Inflammatory macrophage treated with lipopolysaccharide for 1 hour (primary cell): ENCODE measurements at places on chromosomes 4 and X.

DNA sequence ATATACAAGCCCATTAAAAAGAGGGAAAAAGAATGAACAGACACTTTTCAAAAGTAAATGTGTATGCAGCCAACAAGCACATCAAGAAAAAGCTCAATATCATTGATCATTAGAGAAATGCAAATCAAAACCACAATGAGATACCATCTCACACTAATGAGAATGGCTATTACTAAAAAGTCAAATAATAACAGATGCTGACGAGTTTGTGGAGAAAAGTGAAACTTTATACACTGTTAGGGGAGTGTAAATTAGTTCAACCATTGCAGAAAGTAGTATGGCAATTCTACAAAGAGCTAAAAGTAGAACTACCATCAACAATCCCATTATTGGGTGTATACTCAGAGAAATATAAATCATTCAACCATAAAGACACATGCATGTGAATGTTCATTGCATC is 203.0 kb downstream of the ARAP2 start:
- no peak for DNase-seq

DNA sequence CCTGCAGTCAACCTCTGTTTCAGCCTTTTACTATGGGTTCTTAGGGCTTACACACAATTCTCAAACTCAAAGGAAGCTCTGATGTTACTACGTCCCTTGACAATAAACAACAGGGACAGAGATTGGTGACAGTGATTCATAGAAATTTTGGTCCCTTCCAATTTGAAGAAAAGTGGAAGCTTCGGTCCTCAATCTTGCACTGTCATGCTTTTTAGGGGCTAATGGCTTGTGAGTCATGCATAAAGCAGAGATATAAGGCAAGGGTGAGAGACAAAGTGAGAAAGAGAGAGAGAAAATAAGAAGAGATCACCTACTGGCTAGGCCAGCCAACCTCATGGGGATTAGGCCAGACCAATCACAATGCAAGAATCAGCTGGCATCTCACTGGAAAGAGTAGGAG is 63.2 kb upstream of the STARD8 start:
- peak; percentile 74 for DNase-seq

DNA sequence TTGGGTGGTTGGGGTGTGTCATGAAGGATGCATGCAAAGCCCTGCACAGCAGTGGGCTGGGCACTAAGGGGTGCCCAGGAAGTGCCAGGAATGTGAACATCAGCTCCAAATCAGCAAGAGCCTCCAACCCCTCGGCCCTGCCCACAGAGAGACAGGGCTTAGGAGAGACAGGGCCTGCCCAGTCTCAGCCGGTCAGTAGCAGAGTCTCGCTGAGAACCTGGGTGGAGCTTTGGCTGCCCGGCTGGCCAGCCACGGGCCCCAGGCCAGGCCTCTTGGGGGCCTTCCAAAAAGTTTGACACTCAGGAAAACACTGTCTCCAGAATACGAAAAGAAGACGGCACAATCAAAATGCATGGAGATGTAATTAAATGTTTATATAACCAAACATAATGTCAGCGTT is 4.3 kb upstream of the MXD4 start:
- no peak for DNase-seq

- DNase-seq = no peak
Observed at GRCh38 chr4:57631147-57631546, 521.0 kb upstream of the IGFBP7 start.

GRCh38 chr4:186068581-186069348 is at the start of gene TLR3:
TLR3 (plus strand) TSS chr4:186069156; CDS start chr4:186076620, 7,464 bp downstream.
- peak; percentile 60 for DNase-seq

GRCh38 chr4:140637836-140638235 is 69.1 kb upstream of the UCP1 start:
- peak; percentile 40 for DNase-seq
